ENCODE measurements at places on chromosomes 1 and 21.

GRCh38 chr1:12143631-12144155, 23.1 kb upstream of the TNFRSF1B start:
- no peak for DNase-seq

GRCh38 chr1:223227031-223227430, 84.0 kb upstream of the TLR5 start:
- DNase-seq = no peak

GRCh38 chr1:29439615-29440014, 203.3 kb downstream of the PTPRU start:
- no peak for DNase-seq

GRCh38 chr1:187264995-187265602, 436.4 kb downstream of the PLA2G4A start:
- DNase-seq = no peak

DNA sequence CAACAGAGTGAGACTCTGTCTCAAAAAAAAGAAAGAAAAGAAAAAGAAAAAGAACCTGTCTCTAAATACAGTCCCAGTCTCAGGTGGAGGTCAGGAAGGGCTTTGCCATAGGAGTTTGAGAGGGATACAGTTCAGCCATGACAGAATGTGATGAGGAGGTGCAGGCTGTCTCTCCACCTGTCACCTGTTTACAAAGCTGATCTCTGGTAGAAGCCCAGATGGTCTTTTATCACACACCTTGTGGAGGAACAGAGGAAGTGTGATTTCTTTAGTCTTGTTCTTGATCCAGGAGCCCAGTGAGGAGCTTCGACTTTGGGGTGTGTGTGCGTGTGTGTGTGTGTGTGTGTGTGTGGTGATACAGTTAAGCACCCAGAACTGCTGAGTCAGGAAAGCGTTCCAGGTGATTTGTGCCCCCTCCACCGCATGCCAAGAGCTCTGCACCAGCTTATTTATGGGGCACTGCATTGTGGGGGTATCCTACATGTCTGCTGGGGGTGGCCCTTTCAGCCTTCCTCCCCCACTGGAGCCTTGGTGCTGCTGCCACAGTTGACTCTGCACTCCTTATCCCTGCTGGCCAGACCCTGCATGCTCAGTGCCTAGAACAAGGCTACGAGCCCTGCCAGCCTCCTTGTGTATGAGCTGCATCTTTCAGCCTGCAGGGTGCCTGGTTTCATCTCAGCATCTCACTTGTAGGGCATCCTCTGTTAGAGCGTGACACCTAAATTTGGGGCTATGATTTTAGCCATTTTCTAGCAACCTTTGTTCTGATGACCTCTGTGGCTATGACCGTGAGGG, 19.3 kb downstream of the DOP1B start:
- DNase-seq = no peak

DNA sequence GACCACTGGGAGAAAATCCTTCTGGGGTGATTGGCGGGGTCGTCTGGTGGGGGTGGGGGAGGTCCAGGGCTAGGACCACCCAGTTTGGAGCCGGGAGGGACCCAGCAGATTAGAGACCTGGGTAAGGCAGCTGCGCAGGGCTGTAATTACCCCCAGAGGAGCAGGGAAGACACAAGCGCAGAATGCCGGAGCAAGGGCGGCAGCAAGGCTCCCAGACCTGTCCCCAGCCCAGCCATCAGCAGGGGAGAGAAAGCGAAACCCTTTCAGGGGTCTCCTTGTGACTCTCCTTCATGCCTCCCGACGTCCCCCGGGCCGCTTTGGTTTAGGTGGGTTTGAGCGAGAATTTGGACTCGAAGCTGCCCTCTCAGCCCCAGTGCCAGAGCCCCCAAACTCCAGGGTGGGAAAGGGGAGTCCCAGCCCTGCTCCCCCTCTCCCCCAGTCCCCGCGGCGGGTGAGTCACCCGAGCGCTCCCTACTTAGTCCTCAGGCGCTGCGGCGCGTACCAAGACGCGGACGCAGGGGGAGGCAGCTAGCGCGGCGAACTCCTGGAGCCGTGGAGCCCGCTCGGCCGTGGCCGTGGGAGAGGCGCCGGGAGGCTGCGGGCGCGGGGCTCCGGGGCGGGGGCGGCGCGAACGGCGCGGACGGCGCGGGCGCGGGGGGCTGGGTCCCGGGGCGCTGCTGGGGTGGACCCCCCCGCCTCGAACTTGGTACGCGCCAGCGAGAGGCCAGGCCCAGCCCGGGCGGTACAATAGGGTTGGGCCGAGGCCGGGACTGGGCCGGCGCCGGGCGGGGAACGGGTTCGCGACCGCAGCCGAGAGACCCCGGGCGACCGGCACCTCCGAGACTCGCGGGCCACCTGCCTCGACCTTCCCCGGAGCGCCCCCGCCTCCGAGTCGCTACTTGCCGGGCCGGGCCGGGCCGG, at the start of gene MAP7D1:
TSS of gene MAP7D1 (plus strand) at position 753 of the 921 bp plus-strand sequence. CDS start 258 bp downstream, outside the sequence.
- DNase-seq = peak; percentile 76

- DNase-seq = no peak
Observed at GRCh38 chr1:61320575-61320974, 238.2 kb downstream of the NFIA start.

- no peak for DNase-seq
Observed at GRCh38 chr1:22877980-22878379, 94.7 kb downstream of the LACTBL1 start.

GRCh38 chr1:22364326-22364650, 87.4 kb upstream of the ZBTB40 start:
- no peak for DNase-seq

DNA sequence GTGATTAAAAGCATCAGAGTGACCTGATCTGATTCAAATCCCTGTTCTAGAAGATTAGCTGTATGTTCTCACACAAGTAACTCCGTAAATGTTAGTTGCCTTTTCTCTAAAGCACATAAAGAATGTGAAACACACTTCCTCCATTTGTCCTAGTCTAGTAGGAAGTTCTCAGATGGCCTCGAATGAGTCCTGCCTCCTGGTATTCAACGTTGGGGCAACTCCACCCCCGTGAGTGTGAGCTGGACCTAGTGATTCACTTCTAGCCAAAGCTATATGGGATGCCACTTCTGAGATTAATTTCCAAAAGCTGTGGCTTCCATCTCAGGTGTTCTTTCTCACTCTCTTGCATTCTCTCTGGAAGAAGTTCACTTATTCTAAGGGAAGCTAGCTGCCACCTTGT, 267.6 kb downstream of the GPATCH2 start:
- DNase-seq = no peak

DNA sequence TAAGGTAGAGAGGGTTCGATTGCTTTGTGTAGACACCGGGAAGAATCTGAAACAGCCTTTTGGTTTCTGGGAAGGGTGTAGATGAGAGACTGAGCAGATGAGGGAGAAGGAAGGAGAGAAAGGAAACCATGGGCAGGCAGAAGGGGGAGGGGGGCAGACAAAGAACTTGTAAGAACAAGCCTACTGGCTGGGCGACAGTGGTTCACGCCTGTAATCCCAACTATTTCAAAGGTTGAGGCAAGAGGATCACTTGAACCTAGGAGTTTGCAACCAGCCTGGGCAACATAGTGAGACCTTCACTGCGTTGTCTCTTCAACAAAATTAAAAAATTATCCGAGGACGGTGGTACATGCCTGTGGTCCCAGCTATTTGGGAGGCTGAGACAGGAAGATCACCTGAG, 106.2 kb downstream of the TM2D1 start:
- DNase-seq = no peak

DNA sequence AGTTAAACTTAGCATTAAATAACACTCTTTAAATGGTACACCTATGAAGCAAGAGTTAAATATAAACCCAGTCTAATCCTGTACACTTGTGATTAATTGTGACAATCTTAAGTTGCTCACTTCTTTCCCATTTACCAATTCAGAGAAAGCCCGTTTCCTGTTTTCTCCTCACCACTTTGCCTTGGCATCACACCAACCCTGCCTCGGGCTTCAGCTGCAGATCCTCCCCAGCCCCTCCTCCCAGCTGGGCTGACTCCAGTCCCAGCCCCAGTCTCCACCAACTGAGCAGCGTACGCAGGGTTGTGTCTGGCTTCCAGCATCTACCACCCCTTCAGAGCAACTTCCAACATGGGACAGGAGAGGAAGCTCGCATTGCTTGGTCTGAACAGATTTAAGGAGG, 4.1 kb downstream of the PYCR2 start:
- no peak for DNase-seq

DNA sequence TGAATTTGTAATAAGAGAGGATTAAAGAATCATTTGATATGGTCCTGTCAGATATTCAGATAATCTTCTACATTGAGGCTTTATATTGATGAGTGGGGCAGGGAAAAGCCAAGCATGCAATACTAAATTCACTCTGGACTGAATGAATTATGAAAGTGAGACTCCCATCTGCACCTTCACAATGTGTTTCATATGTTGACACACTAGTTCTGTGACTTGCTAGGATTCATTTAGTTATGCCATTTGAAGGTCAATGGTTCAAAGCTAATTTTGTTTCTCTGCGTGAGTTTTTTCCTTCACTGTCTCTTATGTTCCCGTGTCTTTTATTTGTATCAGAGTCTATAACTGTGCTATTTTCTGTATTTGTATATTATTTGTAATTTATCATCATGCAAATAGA, 1332.5 kb downstream of the KCNT2 start:
- DNase-seq = no peak

- no peak for DNase-seq
Observed at GRCh38 chr1:79708646-79709265, 702.2 kb upstream of the ADGRL4 start.

DNA sequence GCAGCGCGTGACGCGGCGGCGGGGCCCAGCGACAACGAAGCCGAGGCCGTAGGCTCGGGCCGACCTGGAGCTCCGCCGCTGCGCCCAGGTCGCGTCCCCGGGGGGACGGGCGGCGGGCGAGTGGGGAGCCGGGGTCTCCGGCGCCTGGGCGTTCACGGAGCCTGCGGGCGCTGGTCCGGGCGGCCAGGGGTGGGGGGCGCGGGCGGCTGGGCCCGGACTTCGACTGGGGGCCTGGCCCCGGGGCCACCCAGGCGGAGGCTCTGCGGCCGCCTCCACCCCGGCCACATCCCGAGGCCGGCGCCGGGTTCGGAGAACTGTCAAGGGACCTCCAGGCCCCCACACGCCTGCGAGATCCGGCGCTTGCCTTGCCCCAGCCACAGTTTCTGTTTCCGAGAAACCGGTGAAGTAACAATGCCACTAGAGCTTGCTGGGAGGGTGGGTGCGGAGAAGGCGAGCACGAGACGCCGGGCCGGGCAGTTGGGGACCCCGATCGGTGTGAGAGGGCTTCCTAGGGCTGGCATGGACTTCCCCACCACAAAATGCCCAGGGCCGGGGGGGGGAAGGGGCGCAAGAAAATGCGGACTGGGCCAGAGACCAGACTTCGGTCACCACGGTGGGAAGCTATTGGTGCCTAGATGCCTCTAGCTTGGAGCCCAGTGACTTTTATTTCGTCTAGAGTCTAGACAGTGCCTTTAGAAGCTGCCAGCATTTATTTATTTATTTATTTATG, 501 bp downstream of the FBXO6 start:
- peak; percentile 81 for DNase-seq

GRCh38 chr1:72649991-72650390, 367.7 kb upstream of the NEGR1 start:
- DNase-seq = no peak

GRCh38 chr1:61368876-61369275, 286.5 kb downstream of the NFIA start:
- DNase-seq = no peak

GRCh38 chr1:165484532-165484931, 39.6 kb upstream of the RXRG start:
- DNase-seq = no peak

GRCh38 chr1:179143322-179143721, 61.5 kb downstream of the TOR3A start:
- no peak for DNase-seq

DNA sequence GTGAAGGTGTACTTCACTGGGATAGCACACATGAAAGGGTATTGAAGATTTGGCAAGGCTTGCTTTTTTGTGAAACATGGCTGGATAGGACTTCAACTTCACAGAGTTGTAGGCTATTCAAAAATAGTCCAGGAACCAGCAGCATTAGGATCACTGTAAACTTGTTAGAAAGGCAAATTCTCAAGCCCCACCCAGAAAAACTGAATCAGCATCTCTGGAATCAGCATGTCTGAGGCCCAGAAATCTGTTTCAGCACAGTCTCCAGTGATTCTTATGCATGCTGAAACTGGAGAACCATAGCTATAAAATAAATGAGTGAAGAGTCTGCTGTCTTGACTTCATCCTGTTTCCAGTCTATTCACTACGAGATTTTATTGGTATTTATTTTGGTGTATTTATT, 8.1 kb upstream of the KRTAP21-3 start:
- DNase-seq = no peak

DNA sequence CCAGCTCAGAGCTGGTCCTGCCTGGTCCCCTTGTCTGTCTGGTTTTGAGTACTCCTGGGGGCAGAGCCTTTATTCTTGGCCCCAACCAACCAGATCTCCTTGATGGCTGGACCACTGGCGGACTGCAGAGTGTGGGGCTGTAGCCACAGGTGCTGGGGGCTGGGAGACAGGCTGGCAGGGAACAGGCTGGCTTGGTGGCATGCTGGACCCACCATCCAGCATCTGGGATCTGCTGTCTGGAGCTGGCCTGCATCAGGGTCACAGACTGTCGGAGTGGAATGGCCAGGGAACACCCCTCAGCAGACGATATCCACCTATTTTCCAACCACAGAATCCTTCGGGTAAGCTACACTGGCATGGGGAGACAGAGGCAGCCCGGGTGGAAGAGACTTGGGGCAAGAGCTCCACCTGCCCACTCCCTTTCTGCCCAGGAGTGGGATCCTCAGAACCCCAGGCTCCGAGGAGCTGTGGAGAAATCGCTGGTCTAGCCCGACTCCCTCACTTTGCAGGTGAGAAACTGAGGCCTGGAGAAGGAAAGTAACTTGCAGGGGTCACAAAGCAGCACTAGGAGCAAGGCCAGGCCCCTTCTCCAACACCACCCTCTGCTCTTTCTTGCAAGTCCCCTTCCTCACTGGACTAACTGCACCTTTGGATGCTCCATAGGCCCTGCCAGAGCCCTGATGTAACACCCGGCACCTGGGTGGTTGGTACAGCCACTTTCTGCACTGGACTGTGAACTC, 40.6 kb downstream of the TNNT2 start:
- DNase-seq = no peak

GRCh38 chr1:170669107-170669445, 5.1 kb downstream of the PRRX1 start:
- DNase-seq = no peak

- no peak for DNase-seq
Observed at GRCh38 chr1:46539972-46540371, 11.5 kb downstream of the KNCN start.

DNA sequence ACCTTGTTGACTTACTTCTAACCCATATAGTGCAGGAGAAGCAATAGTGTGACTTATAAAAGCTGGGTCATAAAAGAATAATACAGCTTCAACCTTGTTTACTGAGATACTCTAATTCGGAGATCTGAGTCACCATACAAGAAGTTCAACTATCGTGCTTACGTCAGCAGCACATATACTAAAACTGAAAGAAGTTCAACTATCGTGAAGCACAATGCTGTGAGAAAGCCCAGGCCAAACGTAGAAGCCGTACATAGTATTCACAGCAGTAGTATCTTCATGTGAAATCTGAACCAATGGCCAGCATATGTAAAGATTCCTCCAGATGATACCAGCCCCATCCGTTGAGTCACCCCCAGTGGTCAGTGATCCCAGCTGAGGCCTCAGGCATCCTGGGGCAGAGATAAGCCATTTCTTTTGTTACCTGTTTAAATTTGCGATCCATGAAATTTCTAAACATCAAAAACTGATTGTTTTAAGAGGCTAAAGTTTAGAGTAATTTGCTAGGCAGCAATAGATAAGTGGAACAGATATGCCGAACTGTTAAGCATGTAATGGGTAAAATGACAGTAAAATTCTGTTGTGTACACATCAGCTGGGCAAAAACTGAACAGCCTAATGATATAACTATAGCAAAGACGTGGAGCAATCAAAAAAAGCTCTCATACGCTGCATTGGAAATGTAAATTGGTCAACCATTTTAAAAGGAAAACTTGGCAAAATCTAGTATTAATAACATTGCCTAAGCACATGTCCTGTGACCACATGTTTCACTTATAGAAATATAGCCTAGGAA, 53.9 kb upstream of the SAMD13 start:
- DNase-seq = no peak
